Naive B cell (primary cell): ENCODE measurements at places on chromosomes 3 and 15. TPM values are rescaled to one million over a fixed set of nuclear protein-coding genes. Genes with fewer than 3 reads are reported as not detected.

- no peak overlapping the region for H3K4me3 ChIP-seq
- H3K4me1 ChIP-seq: peaks cover 15% of the 10 kb centered on the region
- no peaks in the 10 kb centered on the region for H3K36me3 ChIP-seq
- H3K27ac ChIP-seq: no peak overlapping the region
These were observed 2.9 kb downstream of the SOX14 start for GRCh38 chr3:137766876-137767537.

EIF1B gene
- 142 TPM for polyA plus RNA-seq

DPPA2 gene
- not detected for polyA plus RNA-seq

DNA sequence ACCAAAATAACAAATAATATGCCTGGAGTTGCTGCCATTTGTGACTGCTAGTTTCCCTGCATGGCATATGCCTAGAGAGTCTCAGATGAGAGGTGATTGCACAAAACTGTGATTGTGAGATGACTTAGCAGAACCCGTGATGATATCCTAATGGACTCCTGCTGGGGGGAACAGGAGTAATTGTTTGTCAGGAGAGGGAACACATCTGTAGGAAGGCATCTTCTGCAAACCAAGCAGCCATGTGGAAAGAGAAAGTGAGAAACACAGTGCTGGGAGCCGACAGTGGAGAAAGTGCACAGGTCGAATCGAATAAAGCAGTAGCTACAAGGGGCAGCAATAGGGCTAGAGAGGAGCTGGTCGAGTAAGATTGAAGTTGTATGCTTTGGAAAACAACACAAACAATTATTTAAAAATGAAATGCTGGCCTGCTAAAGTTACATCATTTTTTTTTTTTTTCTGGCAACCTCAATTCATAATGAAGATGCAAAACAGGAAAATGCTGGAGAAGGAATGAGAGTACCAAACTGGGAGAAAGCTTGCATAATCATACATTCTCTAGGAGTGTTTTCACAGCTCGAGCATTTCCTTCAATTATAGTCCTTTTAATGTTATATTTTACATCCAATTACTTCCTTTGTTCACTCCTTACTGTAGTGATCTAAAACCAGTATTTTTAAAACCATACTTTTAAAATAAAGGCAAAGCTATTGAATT, 494.2 kb upstream of the AGTR1 start:
- H3K27me3 ChIP-seq: no peaks in the 10 kb centered on the region
- H3K4me3 ChIP-seq: no peak overlapping the region
- no peak for DNase-seq
- no peak overlapping the region for H3K27ac ChIP-seq

DNA sequence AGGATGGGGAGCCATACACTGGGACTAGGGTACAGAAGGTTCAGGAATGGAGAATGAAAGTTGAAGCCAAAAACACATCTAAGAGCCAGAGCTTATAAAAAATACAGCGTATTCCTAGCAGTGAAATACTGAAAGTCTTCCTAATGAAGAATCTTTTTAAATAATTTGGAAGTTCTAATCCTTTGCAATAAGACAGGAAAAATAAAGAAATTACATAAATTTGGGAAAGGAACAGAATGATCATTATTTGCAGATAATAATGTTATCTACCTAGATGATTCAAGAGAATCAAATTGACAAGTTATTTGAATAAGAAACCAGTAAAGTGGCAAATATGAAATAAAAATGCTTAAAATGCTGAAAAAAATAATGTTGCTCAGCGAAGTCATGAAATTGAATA, 32.3 kb upstream of the NR2F2 start:
- H3K27me3 ChIP-seq: peaks cover 3% of the 10 kb centered on the region
- no peaks in the 10 kb centered on the region for H3K36me3 ChIP-seq
- no peak for DNase-seq

ISL2 gene
- polyA plus RNA-seq: not detected

- no peak overlapping the region for H3K4me3 ChIP-seq
- H3K27ac ChIP-seq: no peak overlapping the region
- no peaks in the 10 kb centered on the region for H3K27me3 ChIP-seq
These were observed 9.7 kb upstream of the TATDN2 start for GRCh38 chr3:10238345-10239183.

DNA sequence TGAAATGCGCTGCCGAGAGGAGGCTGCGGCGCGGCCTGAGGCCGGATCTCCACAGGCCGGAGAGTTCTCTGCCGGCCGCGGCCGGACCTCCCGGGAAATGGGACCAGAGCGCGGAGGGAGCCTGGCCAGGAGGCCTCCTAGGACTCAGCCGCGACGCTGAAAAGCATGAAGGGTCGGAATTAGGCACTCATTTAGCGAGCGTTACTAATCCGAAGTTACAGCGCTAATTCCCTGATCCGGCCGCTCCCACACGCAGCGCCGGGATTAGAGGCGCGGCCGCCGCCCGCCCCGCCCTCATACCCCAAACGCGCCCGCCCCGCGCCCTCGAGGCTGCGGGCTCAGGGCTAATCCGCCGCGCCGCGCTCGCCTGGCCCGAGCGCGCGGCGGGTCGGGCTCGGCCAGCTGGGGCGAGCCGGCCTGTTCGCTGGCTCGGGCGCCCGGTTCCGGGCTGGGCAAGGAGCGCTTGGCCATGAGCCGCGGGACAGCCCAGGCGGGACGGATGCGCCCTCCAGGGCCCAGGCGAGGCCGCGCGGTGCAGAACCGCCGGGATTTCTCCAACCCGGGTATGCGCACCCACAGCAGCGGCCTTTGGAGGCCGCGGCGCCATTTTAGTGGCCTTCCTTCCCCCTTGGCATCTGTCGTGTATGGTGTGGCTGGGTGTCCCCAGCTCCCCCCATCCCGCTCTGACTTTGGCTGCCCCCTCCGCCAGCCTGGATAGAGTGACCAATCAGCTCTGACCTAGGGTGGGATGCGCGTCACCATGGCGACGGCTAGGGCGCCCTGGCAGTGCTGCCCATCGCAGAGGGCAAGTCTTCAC, 36.8 kb upstream of the POLG start:
- peaks cover 18% of the 10 kb centered on the region for H3K4me1 ChIP-seq
- H3K36me3 ChIP-seq: no peaks in the 10 kb centered on the region
- no peak for DNase-seq
- peaks cover 75% of the 10 kb centered on the region for H3K27me3 ChIP-seq
- H3K27ac ChIP-seq: no peak overlapping the region
- no peak overlapping the region for H3K4me3 ChIP-seq
